Bronchial epithelial cell (primary cell): ENCODE measurements at places on chromosomes 16 and 17.
A peak's percentile ranks its signal among the peaks of the same experiment; 100 is the strongest.

- peak; percentile 24 for DNase-seq
Observed at GRCh38 chr17:21239680-21240368, 13.4 kb downstream of the NATD1 start.

DNA sequence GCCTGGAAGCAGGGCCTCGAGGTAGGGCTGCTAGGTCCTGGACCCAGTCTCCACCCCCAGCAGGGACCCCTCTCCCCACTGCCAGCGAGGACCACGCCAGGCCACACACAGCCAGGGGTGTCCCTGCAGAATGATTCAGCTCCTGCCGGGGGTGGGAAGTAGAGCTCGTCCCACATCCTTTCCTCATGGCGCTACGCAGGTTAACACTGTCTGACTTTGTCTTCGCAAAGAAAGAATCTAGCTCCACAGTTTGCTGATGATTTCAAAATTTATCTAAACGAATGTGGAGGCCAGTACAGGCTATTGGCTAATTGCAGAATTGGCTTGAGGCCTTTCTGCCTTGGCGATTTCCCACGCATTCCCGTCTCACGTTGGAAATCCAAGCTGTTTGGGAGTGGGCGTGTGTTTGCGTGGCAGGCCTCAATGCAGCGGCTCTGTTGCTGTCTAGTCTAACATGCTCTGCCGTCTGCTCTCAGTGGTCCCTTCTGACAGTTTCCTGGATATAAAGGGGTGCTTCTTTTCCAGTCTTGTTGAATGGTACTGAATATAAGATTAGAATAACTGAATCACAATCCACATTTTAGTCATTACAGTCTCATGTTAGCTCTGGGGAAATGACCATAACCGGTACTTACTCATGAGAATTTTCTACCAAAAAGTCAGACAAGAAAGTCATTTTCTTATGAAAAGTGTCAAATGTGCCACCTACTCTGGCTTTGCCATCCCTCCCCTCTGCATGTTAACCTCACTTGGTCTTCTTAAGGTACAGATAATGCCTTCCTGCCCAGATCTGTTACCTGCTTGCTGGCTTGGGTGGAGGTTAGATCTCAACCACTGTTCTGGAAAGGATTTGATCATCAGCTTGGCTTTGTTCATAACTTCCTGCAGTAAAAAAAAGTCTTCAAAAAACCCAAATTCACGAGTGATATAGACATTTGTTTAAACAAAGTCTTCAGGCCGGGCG, 252.4 kb downstream of the NTN1 start:
- DNase-seq, result no peak

- no peak for DNase-seq
Observed at GRCh38 chr17:72146371-72146770, 25.6 kb downstream of the SOX9 start.

- DNase-seq, result peak; percentile 92
Observed at GRCh38 chr16:65375651-65376050, 253.8 kb upstream of the CDH11 start.

- DNase-seq, result no peak
Observed at GRCh38 chr17:61511480-61512182, 59.4 kb downstream of the TBX4 start.

- DNase-seq, result peak; percentile 99
Observed at GRCh38 chr16:86676254-86676670, 97.9 kb downstream of the FOXL1 start.

- DNase-seq, result peak; percentile 93
Observed at GRCh38 chr17:59756236-59756818, 48.9 kb downstream of the VMP1 start.

DNA sequence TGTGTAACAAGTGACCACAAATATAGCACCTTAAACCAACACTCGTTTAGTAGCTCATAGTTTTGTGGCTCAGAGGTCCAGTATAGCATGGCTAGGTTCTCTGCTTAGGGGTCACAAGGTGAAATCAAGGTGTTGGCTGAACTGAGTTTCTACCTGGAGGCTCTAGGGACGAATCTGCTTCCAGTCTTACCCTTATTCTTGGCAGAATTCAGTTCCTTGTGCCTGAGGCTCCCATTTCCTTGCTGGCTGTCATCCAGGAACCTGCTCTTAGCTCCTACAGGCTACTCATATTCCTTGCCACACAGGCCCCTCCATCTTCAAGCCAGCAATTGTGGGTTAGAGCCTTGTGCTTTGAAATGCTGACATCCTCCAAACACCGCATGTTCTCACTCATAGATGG, 212.3 kb upstream of the CDH13 start:
- peak; percentile 6 for DNase-seq

DNA sequence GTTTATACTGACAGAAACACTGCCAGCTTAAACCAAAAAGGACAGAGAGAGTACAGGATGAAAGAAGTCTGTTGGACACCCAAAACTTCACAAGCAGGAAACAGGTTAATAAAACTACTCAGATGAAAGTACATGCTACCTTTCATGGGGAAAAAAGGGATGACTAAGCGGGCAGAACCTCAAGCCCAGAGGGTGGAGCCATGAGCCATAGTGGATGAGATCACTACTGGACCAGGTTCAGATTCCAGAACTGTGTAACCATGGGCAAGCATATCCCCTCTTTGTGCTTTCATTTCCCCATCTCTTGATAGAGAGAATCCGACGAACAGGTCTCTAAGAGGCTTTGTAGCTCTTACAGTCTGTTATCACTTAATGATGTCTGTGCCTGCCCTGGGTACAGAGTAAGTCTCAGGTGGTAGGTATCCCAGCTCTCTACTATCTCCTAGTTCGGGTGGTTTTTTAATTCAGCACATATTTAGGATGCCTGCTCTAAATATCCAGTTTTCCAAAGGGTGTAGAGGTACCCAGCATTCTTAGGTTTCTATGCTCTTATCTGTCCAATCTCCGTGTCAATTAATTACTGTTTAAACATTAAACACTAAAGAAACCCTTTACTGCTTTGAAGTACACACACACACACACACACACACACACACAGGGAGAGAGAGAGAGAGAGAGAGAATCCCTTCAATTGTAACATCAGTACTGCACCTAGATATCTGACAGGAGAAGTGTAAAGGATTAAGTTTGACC, 206.7 kb downstream of the ZNF423 start:
- peak; percentile 52 for DNase-seq

DNA sequence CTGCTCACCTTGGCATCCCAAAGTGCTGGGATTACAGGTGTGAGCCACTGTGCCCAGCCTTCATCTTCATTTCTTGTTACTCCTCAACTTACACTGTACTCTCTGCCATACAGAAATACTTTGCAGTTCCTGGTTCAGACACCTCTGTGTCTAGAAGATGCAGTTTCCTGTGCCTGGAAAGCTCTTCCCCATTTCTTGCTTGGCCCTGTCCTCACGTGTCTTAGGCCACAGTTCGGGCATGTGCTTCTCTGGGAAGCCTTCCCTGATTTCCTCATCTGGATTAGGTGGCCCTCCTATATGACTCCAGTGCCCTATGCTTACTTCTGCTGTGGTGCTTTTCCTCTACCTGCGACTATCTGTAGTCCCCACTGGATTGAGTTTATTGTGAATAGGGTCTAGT, 26.5 kb upstream of the CDR2 start:
- no peak for DNase-seq

DNA sequence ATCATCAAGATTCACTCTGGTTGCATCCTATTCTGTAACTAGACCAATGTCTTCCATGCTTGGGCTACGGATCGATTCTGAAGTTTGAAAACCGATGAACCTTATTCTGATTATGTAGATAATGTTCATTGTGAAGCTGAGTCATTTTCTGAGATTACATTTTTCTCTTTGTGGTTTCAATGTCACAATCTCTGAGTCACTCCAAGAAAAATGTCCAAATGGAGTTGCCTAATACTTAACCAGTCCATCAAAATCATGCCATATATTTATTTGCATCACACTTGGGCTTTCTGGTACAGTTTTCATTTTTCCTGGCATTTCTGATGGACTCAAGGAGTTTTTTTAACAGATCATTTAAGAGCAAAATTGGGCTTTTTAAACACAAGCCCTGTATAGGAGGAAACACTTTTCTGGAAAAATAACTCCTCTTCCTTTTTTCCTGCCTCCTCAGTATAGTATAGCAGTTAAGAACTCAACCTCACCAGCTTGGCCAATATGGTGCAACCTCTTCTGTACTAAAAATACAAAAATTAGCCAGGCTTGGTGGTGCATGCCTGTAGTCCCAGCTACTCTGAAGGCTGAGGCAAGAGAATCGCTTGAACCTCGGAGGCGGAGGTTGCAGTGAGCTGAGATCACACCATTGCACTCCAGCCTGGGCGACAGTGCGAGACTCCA, 17.5 kb downstream of the CACNG3 start:
- peak; percentile 35 for DNase-seq

GRCh38 chr17:75900691-75901533, 3.8 kb downstream of the MRPL38 start:
- no peak for DNase-seq

DNA sequence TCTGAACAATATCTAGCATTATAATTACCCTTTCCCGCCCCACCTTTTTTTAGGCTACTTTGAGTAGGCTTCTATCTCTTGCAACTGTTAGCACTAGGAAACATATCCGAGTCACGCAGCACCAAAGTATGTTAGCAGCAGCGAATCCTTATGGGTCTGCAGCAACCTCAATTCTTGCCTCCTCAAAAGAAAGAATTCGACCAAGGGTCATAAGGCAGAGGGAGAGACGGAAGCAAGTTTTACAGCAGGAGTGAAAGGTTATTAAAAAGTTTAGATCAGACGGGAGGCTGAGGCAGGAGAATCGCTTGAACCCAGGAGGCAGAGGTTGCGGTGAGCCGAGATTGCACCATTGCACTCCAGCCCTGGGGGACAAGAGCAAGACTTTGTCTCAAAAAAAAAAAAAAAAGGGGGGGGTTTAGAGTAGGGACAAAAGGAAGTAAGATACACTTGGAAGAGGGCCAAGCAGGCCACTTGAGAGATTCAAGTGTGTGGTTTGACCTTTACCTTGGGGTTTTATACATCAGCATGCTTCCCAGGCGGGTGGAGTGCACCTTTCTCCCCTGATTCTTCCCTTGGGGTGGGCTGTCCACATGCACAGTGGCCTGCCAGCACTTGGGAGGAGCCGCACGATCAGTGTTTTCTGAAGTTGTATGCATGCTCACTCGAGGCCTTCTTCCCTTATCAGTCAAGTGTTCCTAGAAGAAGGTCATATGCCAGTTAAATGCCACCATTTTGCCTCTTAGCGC, 67.7 kb downstream of the HLF start:
- no peak for DNase-seq

- DNase-seq, result peak; percentile 38
Observed at GRCh38 chr16:54027558-54027957, 259.0 kb downstream of the IRX3 start.

DNA sequence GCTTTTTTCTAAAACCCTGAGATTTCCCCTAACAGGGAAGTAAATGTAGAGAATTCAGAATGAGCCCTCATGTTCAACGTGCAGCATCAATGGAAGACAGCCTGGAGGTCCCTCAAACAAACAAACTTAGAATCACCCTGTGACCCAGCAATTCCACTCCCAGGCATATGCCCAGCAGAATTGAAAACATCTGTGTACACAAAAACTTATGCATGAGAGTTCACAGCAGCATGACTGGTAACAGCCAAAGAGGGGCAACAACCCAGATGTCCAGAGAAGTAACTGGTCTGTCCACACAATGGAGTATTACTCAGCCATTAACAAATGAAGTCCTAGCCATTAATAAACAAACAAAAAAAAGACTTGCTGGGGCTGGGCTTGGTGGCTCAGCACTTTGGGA, 252.7 kb downstream of the PARN start:
- no peak for DNase-seq

DNA sequence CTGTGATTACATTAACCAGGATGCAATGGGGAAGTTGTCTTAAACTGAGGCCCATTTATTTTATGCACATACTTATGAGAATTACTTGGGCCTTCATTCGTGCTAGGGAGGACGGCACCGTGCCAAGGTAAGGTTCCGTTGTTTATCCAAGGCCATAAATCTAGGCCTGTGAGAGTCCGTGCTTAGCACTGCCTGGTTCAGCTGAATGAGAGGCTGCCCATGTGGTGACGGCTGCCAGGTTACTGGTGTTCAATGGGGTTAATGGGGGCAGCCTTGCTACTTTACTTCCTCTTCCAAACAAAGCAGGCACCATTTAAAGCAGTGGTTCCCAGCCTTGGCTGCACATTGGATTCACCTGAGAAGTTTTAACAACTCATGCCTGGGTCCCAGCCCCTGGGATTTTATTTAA, 135.1 kb upstream of the NOL11 start:
- no peak for DNase-seq

DNA sequence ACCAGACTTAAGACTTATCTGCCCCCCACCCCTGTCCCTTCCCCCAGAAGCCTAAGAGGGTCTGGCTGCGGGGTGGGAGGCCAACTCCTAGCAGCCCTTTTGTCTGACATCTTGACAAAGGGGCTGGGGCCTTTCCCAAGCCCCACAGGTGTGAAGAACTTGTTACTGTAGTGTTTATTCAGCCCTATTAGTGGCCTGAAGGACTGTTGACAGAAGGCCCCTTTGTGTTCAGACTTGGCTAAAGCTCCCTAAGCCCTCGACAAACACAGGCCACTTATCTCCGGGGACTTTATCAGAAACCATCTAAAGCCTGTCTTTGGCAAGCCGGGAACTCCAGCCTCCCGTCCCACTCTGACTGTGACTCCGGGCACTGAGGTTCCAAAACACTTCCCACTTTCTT, 129.8 kb downstream of the NTN1 start:
- DNase-seq, result no peak
